ENCODE measurements at places on chromosomes 7 and 10.

GRCh38 chr7:24214670-24215069 lies 69.3 kb upstream of the NPY start:
- DNase-seq: no peak

DNA sequence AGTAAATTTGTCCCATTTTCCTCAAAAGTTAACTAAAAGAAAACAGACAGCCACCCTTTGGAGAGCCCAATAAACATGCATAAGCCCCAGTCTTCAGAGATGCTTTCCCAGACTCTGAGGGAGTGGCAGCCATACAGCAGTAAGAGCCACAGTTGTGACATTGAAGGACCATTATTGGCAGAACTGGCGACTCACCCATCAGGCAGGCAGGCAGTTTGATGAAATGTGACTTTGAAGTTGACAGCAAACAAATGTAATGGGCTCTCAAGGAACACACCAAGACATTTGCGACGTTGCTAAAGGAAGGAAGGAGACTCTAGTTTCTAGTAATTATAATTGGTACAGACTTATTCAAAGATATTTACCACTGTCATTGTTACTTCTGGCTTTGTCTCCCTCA lies 287.5 kb upstream of the PHYHIPL start:
- no peak for DNase-seq

DNA sequence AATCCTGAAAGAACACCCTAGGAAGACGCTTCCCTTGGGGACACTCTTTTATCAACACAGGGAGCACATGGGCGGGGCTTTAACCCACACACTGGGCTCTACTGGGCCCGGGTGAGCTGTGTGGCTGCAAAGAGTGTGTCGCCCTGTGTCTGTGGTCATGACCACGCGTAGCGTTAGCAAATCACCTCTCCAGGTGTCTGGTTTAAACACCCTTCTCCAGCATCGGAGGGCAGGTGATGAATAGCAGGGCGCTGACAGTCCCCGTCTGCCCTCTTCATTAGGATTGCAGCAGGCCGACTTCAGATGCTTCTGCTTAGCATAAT lies 127.7 kb downstream of the ADARB2 start:
- DNase-seq: no peak

GRCh38 chr7:37424521-37424920 lies 24.1 kb downstream of the ELMO1 start:
- no peak for DNase-seq

DNA sequence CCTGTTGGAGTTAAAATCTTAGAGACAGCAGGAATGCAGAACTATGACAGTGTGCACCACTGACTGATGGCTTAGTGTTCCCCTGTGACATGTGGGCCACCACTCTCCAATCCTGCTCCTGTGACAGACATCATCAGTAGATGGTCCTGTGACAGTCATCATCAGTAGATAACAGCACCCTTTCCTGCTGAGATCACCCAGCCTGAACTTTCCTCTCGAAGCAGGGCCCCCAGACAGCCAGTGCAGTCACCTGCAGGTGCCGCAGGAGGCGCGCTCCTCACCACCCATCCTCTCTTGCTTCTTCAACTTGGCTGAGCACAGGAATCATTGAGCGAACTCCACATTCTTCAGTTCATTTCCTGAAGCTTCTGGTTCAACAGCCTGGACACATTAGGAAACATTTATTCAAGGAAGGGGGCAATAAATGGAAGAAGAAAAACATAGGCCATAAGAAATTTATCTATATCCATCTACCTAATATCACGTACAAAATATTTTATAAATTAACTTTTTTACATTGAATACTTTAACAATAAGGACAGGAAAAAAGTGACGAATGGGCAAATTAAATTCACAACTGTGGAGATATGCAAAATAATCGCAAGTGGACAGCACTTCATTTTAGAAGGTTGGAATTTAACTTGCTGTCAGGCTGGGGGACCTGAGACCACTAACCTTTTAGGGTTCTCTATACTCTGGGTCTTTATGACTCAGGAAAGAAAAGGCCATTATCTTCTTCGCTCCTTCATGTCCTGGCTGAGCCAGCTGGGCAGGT lies 32.0 kb upstream of the MKI67 start:
- DNase-seq: no peak

DNA sequence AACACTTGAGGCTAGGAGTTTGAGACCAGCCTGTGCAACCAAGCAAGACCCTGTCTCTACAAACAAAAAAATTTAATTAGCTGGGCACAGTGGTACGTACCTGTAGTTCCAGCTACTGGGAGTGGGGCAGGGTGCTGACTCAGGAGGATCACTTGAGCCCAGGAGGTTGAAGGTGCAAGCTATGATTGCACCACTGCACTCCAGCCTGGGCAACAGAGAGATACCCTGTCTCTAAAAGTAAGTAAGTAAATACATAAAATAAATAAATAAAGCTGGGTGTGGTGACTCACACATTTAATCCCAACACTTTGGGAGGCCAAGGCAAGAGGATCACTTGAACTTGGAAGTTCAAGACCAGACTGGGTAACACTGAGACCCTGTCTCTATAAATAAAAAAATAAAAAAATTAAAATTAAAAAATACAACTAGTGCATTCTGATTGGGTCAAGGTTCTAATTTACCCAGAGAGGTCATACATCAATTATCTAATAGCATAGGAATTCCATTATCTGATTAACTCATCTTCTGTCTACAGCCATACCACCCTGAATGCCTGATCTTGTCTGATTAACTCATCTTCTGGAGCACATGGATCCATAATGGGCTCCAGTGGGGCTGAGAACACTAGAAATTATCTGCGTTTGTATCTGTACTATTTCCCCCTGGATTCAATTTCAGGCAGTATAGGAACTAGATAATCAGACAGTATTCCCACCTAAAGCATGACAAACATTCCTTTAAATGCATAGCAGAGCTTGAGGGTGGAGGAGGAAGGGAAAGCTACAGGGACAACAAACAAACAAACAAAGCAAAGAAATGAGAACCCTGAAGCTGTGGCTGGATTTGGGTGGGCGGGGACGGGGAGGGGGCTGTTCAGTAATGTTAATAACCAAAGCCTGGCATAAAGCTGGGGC lies 21.0 kb upstream of the HILPDA start:
- DNase-seq: no peak

- DNase-seq: no peak
Measured at GRCh38 chr10:97243836-97244235, 48.6 kb downstream of the ARHGAP19 start.
